Mesenteric fat pad (tissue), 1 donor: ENCODE measurements at places on chromosomes 5 and 9. TPM values are rescaled to one million over a fixed set of nuclear protein-coding genes. Genes with fewer than 3 reads are reported as not detected.
A peak's percentile ranks its signal among the peaks of the same experiment; 100 is the strongest.

- DNase-seq: no peak
These were observed 101.6 kb downstream of the TRIO start for GRCh38 chr5:14244721-14245120.

DNA sequence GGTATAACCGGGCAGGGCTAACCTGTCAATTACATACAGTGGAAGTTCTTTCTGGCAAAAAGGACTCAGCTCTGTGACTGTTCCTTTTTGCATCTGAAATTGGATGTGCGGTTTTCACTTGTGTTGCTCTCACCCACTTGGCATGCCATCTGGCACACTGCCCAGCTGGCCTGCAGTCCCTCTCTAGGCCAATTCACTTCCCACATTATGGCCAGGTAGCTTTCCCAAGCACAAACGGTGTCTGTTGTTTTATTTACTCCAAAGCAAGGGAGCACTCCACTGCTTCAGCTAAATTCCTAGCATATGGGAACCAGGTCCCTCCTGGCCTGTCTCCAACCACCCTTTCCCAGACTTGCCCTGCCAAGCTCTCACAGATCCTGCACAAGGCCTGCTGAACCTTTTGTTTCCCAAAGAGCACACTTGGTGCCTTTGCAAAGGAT is 132.5 kb downstream of the SEMA6A start:
- no peak for DNase-seq

DNA sequence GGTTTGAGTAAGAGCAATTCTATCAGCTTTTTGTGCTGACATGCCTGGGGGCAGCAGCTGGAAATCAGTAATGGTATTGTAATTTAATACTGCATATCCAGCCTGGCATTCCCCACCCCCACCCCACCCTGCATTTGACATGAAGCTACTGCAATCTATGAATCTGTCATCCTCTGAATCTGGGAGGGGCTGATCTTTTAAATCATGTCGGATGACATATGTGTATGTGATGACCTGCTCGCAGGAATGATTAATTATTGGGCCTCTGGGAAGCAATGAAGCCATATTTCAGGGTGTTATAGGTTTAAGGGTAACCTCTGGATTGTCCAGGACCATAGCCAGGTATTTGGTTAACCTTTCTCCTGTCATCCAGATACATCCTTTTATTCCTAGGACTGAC is 64.6 kb upstream of the RASGRF2 start:
- DNase-seq: no peak

The PTGR1 gene
- total RNA-seq: 53.0 TPM

The MAMDC2 gene
- total RNA-seq: 3.7 TPM

DNA sequence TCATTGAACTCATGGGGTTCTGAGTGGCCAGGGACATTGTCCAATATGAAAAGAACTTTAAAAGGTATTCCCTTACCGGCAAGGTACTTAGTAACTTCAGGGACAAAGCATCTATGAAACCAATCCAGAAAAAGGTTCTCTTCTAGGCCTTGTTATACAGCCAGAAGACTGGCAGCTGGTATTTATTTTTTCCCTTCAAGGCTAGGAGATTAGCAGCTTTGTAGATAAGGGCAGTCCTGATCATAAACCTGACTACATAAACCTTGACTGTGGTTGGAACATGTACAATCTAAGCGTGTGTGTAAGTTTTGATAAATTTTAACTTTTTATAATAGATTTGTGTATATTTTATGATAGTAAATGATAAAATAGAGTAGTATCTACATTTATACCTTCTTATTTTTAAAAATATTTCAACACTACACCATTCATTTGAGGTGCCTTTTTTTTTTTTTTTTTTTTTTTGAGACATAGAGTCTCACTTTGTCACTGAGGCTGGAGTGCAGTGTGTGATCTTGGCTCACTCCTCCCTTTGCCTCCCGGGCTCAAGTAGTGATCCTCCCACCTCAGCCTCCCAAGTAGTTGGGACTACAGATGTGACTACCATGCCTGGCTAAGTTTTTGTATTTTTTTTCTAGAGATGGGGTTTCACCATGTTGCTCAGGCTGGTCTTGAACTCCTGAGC is 24.5 kb downstream of the RANBP17 start:
- no peak for DNase-seq

The CDHR2 gene
- total RNA-seq: 0.45 TPM

- no peak for DNase-seq
These were observed 117.9 kb upstream of the GRIA1 start for GRCh38 chr5:153372425-153373129.

DNA sequence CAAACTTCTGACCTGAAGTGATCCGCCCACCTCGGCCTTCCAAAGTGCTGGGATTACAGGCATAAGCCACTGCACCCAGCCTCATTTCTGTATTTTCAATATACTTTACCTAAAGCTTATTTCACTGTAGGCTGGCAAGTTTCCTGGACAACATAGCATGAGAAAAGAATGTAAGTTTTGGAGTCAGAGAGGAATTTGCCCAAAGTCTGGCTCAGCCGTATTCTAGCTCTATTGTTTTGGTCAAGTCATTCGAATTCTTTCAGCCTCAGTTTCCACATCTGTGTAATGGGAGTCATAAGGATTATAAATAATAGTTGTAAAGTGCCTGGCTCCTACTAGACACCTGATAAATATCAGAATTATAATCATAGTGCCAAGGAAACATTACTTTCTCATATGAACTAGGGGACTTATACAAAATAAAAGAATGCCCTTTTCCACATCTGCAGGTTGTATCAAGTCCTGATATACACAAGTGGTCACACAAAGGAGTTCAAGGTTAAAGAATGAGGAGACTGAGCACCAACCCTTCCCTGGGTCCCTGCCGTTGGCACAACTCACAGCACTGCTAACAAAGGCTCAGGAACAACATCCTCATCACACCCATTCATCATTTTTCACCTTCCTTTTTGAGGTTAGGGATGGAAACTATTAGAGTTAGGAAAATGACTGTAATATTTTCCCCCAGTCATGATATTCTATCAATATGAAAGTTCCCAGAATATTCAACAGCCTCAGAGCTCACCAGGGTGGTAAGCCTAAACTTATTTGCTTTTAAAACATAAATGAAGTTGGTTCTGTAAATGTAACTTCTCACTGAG is 34.6 kb upstream of the RAI14 start:
- no peak for DNase-seq

GRCh38 chr9:138122201-138122600 is 244.6 kb downstream of the CACNA1B start:
- DNase-seq: peak; percentile 87

GRCh38 chr5:73266176-73266738 is 93.3 kb downstream of the TMEM174 start:
- no peak for DNase-seq

The CATSPER3 gene
- 0.61 TPM for total RNA-seq

The C9 gene
- not detected for total RNA-seq

The CA9 gene
- total RNA-seq: not detected

GRCh38 chr9:105751761-105752160 is 57.4 kb downstream of the TMEM38B start:
- DNase-seq: no peak

DNA sequence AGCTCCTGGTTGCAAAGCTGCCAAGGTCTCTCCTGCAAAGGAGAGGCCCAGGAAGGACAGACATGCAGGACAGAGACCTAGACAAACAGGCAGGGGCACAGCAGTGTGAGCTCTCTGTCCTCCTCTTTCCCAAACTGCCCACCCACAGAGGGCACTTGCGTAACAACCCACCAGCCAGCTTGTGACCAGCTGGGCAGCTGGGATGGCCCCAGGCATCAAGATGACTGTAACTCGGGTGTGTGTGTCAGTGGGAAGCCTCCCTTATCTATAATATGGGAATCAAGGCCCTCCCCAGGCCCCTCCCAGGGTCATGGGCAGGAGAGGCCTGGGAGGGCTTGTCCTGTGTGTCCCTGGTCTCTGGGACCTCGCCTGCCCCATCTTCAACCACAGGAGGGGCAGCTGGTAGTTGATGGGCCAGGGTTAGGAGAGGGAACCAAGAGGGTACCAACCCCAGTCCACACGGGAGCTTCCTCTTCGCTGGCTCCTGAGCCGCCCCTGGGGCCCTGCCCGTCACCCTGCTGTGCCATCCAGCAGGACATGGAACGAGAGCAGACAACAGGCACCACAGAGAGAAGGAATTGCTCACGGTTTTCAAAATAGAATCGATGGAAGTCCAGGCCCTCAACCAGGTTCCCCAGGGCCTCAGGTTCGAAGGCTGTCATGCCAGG is 37.9 kb downstream of the SLC6A7 start:
- DNase-seq: no peak

The CDH9 gene
- total RNA-seq: not detected

The GGTA1 gene
- 6.0 TPM for total RNA-seq

The GAPT gene
- total RNA-seq: 2.0 TPM

DNA sequence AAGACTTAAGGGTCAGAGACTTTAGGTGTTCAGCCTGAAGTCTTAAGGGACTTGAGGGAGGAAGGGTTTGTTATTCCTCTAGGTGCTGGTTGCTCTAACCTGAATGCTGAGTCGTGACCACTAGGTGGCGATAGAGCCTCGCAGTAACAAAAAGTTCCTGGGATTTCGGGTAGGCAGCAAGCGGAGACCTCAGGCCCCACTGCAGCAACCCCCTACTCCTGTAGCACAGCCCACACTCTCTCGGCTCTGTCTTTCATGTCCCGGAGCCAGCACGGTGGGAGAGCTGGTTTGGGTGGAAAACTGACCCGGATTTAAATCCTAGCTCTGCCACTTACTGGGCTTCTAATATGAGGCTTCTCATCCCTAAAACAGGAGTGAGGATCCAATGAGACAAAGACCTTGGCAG is 100.3 kb upstream of the PANK3 start:
- no peak for DNase-seq

- no peak for DNase-seq
These were observed 5.6 kb downstream of the PTCD2 start for GRCh38 chr5:72325566-72326305.

GRCh38 chr5:126199467-126199866 is 223.7 kb upstream of the GRAMD2B start:
- no peak for DNase-seq

The SPATA31A3 gene
- total RNA-seq: not detected

- DNase-seq: no peak
These were observed 377.8 kb downstream of the IRX2 start for GRCh38 chr5:2373631-2374030.

DNA sequence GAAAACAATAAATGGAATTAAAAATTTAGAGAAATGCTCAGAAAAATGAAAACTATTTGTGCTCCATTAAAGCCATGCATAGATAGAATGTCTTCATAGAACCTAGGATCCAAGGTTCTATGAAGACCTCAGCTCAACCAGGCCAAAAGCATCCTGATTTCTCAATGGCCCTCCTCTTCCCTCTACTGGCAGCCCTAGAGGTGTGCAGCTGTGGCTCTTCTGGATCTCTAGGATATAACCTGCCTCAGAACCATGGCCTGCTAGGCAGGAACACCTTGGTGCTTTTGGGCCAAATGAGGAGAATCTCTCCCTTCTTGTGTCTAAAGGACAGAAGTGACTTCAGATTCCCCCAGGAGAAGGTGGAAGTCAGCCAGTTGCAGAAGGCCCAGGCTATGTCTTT is 15.1 kb downstream of the IFNA1 start:
- DNase-seq: no peak

The SLC6A7 gene
- not detected for total RNA-seq

The SIT1 gene
- total RNA-seq: 1.3 TPM

DNA sequence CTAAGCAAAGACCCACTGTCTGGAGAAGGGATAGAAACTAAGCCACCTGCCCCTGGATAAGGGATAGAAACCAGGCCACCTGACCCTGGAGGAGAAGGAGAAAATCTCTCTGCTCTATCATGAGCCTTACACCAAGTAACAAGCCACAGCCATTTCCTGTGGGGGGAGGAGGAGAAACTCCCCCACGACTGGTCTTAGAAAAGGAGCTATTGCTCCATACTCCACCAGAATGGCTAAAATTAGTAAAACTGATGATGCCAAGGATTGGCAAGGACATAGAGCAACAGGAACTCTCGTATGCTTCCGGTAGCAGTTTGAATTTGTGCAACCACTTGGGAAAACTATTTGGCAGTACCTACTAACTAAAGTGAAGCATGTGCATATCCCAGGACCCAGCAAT is 70.8 kb downstream of the ACTL7B start:
- no peak for DNase-seq

The HAVCR1 gene
- 0.29 TPM for total RNA-seq

- DNase-seq: no peak
These were observed 17.8 kb downstream of the C9orf85 start for GRCh38 chr9:71929223-71929622.

DNA sequence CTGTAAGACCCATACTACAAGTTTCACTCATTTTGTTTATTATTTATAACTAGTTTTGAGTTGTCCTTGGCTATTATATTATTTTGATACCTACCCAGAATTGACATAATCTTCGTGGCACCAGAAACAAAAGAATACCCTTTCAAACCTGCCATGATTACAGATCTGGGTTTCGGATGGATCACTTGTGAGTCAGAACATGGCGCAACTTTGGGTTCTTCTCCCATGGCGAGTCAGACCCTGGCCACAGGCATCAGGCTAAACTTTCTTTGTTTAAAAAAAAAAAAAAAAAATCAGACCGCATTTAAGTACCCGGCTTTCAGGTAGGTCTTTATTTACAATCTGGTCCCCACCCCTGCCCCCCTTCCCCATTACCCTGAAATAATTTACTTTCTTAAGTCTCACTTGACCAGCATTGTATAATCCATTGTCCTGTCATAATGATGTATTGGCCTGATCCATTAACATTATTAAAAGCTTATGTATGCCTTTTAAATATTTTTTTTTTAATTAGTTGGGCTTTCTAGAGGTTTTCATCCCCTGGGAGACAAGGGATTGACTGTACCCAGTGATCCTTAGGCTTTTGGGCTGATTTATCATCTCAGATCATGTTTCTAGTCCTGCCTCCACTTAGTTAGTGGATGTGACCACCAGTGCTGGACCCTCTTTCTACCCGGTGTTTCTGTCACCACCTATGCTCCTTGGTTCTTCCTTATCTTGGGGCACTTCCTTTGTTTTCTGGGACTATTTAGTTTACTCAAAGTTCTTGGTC is 43.9 kb downstream of the F2RL2 start:
- no peak for DNase-seq

The GLRA1 gene
- not detected for total RNA-seq

The GRM6 gene
- not detected for total RNA-seq

DNA sequence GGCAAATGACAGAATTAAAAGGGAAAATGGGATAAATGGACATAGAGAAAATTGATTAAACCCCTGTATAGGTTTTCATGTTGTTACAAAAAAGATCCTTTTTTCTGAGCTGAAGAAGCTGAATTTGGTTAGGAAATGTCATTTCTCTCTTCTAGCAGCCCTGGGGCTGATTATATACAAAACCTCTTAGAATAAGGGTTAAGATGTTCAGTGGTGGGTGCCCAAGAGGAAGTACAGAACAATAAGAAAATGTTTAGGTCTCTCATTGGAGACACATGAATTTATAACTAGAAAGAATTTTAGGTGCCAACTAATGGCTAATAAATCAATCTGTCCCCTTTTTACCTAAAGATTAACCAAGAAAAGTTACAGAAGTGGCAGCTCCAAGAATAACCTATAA is 14.2 kb downstream of the ABHD17B start:
- DNase-seq: no peak

The RPS14 gene
- total RNA-seq: 1,447 TPM

GRCh38 chr5:66769030-66769733 is 173.0 kb downstream of the MAST4 start:
- no peak for DNase-seq

- no peak for DNase-seq
These were observed 3.1 kb upstream of the ENTPD8 start for GRCh38 chr9:137444106-137444790.
